Suppressor macrophage treated with lipopolysaccharide for 4 hours (primary cell): ENCODE measurements at places on chromosomes 1 and 21.

- DNase-seq, result no peak
Measured at GRCh38 chr1:26023826-26024225, 2.3 kb downstream of the EXTL1 start.

DNA sequence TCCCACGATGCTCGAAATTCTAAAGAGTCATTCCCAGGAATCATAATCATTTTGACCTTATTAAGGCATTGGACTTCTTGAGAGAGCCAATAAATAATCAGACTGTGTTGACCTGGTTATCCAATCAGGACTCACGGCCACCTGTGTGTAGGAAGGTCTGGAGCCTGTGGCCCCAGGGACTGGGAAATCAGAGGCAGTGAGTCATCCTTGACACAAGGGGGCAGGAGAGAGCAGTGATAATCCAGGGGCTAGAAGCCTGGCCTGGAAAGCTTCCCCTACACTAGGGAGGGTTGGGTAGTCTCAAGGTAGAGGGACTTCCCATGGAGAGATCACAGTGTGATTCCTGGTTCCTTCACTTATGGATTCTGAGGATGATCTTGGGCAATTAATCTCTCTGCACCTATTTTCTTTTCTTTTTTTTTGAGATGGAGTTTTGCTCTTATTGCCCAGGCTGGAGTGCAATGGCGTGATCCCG lies 4.7 kb downstream of the MR1 start:
- DNase-seq, result peak; percentile 83

- DNase-seq, result no peak
Measured at GRCh38 chr1:32899586-32900296, 1.4 kb downstream of the TMEM54 start.

- DNase-seq, result no peak
Measured at GRCh38 chr1:61746813-61747212, 4.5 kb downstream of the PATJ start.
